ENCODE measurements at places on chromosomes 1 and 21. TPM values are rescaled to one million over a fixed set of nuclear protein-coding genes. Genes with fewer than 3 reads are reported as not detected.

SOAT1 gene
- total RNA-seq: 190 TPM

IL20 gene
- total RNA-seq: not detected

NKAIN1 gene
- total RNA-seq: not detected

CFAP74 gene
- total RNA-seq: not detected

ANGPTL1 gene
- total RNA-seq: 0.59 TPM

SSBP3 gene
- total RNA-seq: 16.7 TPM

S100A8 gene
- not detected for total RNA-seq

LCE1B gene
- not detected for total RNA-seq

CCDC181 gene
- total RNA-seq: 0.71 TPM

DNA sequence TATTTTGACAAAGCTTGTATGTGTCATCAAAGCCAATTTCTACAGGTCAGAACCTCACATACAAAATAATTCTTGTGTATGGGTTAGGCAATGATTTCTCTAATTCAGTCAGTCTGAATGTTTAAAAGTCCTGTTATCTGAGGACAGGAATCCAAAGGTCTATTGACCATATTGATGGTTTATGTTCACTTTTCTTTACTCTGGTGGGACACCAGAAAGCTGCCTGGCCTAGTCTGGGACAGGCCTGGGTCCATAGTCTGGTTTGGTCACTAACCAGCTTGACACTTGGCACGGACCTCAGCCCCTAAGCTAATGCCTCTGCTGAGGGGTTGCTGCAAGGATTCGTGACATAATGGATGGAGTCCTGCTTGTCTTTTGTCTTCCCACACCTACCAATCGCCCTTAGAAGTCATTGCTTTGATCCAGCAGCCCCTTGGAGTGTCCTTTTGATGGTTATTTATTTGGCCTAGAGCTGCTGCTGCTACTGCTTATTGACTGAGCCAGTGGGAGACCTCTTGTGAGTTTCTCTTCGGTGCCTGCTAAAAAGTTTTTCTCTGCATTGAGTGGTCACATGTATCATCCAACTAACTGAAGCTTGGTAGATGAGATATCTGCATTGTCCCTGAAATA lies 15.7 kb downstream of the IFNAR2 start:
- H3K4me3 ChIP-seq: no peak overlapping the region
- H3K27me3 ChIP-seq: no peaks in the 10 kb centered on the region
- H3K27ac ChIP-seq: no peak overlapping the region
- no peaks in the 10 kb centered on the region for H3K4me1 ChIP-seq
- peaks cover 34% of the 10 kb centered on the region for H3K36me3 ChIP-seq

- H3K27me3 ChIP-seq: no peaks in the 10 kb centered on the region
- H3K4me1 ChIP-seq: peaks cover 14% of the 10 kb centered on the region
- H3K4me3 ChIP-seq: no peak overlapping the region
- H3K27ac ChIP-seq: no peak overlapping the region
- H3K36me3 ChIP-seq: no peaks in the 10 kb centered on the region
- DNase-seq: no peak
Measured at GRCh38 chr1:24179251-24179840, 7.7 kb downstream of the IFNLR1 start.

DNA sequence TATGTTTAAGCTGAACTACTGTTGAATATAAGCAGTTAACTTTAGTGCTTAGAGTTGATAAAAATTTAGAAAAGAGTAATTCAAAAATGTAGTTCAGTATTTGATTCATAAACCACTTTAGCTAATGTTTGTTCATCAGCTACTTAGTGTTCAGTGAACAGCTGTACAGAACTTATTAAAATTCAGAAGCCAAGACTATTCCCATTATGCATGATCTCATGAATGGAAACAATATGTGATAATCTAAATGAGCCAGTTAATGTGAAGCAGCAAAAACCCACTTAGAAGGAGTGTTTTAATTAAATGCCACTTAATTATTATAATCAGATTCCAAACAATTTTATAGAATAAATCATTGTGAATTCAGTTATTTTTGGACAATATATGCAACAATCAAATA lies 92.9 kb upstream of the NEGR1 start:
- peaks cover 15% of the 10 kb centered on the region for H3K4me1 ChIP-seq
- H3K36me3 ChIP-seq: no peaks in the 10 kb centered on the region
- DNase-seq: no peak
- no peak overlapping the region for H3K27ac ChIP-seq
- H3K4me3 ChIP-seq: no peak overlapping the region
- H3K27me3 ChIP-seq: no peaks in the 10 kb centered on the region

- H3K36me3 ChIP-seq: no peaks in the 10 kb centered on the region
- no peak overlapping the region for H3K27ac ChIP-seq
- H3K4me1 ChIP-seq: no peaks in the 10 kb centered on the region
- no peak for DNase-seq
Measured at GRCh38 chr21:24115141-24115540, 1492.1 kb downstream of the MRPL39 start.

GRCh38 chr1:33190701-33191100 lies 8.9 kb upstream of the TRIM62 start:
- no peak overlapping the region for H3K27ac ChIP-seq
- no peaks in the 10 kb centered on the region for H3K36me3 ChIP-seq
- no peak overlapping the region for H3K4me3 ChIP-seq
- H3K4me1 ChIP-seq: no peaks in the 10 kb centered on the region

- no peaks in the 10 kb centered on the region for H3K27me3 ChIP-seq
- H3K36me3 ChIP-seq: no peaks in the 10 kb centered on the region
- no peak overlapping the region for H3K27ac ChIP-seq
- no peak for DNase-seq
Measured at GRCh38 chr21:17711896-17712295, 99.2 kb upstream of the BTG3 start.

- H3K36me3 ChIP-seq: no peaks in the 10 kb centered on the region
- no peak for DNase-seq
- peak overlapping the region; percentile 60 for H3K27ac ChIP-seq
- H3K4me3 ChIP-seq: no peak overlapping the region
- no peaks in the 10 kb centered on the region for H3K27me3 ChIP-seq
Measured at GRCh38 chr1:117821382-117821755, 108.1 kb downstream of the GDAP2 start.

GRCh38 chr1:150479370-150479769 lies 7.8 kb upstream of the TARS2 start:
- H3K4me3 ChIP-seq: no peak overlapping the region
- H3K36me3 ChIP-seq: peaks cover 12% of the 10 kb centered on the region
- no peak for DNase-seq
- H3K4me1 ChIP-seq: peaks cover 27% of the 10 kb centered on the region
- H3K27me3 ChIP-seq: no peaks in the 10 kb centered on the region

GRCh38 chr1:225972344-225973152 lies 26.6 kb downstream of the SDE2 start:
- no peak overlapping the region for H3K27ac ChIP-seq
- no peak for DNase-seq
- H3K4me1 ChIP-seq: no peaks in the 10 kb centered on the region
- H3K27me3 ChIP-seq: no peaks in the 10 kb centered on the region
- H3K4me3 ChIP-seq: no peak overlapping the region

DNA sequence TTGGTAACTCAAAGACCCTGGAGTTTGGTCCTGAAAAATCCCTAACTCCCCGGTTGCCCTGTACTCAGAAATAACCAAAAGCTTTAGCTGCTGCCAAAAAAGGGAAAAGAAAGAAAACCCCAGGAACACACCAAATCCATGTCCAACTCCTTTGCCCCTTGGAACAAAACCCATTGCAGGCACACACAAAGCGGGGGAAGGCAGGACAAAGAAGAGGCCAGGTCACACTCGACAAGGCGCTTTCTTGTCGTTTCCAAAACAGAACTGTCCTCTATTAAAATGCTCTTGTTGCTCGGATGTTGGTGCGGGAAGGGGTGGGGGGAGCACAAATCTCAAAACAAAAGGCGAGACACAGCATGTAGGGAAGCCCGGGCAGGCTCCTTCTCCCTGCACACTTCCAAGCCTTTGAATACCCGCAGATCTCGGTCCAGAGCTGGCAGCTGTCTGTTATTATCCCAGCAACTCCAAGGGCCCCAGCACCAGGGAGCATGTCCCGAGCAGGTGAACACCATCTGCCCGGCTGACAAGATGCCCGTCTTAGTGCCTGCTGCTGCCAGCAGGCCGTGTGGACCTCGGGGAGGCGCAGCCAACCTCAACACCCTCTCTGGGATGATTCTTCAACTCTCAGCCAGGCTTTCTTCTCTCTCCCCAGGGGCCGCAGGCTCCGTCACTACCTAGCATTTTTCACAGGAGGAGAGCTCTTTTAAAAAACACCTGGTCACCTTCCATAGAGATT lies 96.4 kb downstream of the SSBP3 start:
- H3K27me3 ChIP-seq: no peaks in the 10 kb centered on the region
- H3K27ac ChIP-seq: no peak overlapping the region
- no peak for DNase-seq
- no peak overlapping the region for H3K4me3 ChIP-seq
- H3K4me1 ChIP-seq: no peaks in the 10 kb centered on the region
- no peaks in the 10 kb centered on the region for H3K36me3 ChIP-seq

GRCh38 chr21:31921079-31921478 lies 48.3 kb downstream of the HUNK start:
- no peak overlapping the region for H3K27ac ChIP-seq
- no peak for DNase-seq
- H3K4me1 ChIP-seq: no peaks in the 10 kb centered on the region

GRCh38 chr1:224735159-224735558 lies 119.0 kb downstream of the CNIH3 start:
- no peak overlapping the region for H3K27ac ChIP-seq
- H3K36me3 ChIP-seq: no peaks in the 10 kb centered on the region
- peaks cover 42% of the 10 kb centered on the region for H3K27me3 ChIP-seq
- H3K4me3 ChIP-seq: no peak overlapping the region

GRCh38 chr1:6246497-6247467 lies 2.8 kb downstream of the HES3 start:
- peak overlapping the region; percentile 29 for H3K4me3 ChIP-seq
- H3K4me1 ChIP-seq: no peaks in the 10 kb centered on the region
- H3K27me3 ChIP-seq: peaks cover 49% of the 10 kb centered on the region
- H3K27ac ChIP-seq: no peak overlapping the region

GRCh38 chr1:110136911-110137310 lies 13.4 kb upstream of the SLC6A17 start:
- H3K36me3 ChIP-seq: no peaks in the 10 kb centered on the region
- H3K4me3 ChIP-seq: no peak overlapping the region
- H3K27ac ChIP-seq: no peak overlapping the region
- H3K4me1 ChIP-seq: peaks cover 23% of the 10 kb centered on the region

DNA sequence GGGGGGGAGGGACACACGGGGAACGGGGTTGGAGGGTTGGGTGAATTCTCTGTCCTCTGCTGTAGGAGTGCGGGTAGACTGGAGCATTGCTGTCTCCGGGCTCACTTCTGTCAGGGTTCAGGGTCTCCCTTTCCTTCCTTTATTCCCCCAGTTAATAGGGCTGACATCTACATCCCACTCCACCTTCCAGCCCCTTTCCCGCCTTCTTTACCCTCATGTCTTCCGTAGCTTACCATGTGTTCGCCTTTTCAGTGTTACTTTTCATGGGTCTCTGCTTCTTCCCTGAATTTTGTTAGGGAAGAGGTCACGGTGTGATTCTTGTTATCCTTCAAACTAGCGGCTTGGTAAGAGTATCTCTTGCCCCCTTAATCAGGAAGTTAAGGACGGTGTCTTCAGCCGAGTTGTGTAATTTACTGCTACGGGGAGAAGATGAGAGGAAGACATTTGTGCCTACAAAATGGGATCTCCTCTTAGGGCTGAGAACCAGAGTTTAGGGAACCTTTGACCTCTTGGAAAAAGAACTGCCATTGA lies 917 bp downstream of the RAP1A start:
- H3K4me1 ChIP-seq: peaks cover 39% of the 10 kb centered on the region
- no peaks in the 10 kb centered on the region for H3K27me3 ChIP-seq
- peak overlapping the region; percentile 82 for H3K27ac ChIP-seq
- H3K4me3 ChIP-seq: peak overlapping the region; percentile 98
- no peak for DNase-seq

Measured in Calu3 (cell line).